Heart left ventricle (tissue), 16 donors: ENCODE measurements at places on chromosomes 6 and 20.

GRCh38 chr20:2022163-2022562, 28.3 kb upstream of the PDYN start:
- DNase-seq = no peak

GRCh38 chr20:12093057-12093796, 175.5 kb downstream of the BTBD3 start:
- no peak for DNase-seq

GRCh38 chr6:90431576-90431975, 134.9 kb upstream of the BACH2 start:
- DNase-seq = no peak

GRCh38 chr6:14390805-14391204, 273.2 kb downstream of the CD83 start:
- DNase-seq = no peak

DNA sequence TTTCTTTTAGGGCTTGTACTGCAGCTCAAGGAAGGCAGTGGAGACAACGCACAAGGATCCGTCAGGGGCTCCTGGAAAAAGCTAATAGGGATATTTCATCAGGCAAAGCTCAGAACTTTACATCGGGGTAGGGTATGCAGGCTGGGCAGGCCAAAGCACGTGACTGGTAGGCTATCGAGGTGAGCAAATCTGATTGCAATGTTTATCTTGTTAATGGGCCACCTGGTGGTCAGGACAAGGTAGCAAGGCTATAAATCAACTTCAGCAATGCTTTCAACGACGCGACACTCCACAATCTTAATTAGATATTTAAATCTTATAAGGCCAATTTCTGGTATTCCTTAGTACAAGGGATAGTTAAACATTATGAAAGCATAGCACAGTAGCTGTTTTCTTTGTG, 1302.8 kb upstream of the EYS start:
- no peak for DNase-seq

DNA sequence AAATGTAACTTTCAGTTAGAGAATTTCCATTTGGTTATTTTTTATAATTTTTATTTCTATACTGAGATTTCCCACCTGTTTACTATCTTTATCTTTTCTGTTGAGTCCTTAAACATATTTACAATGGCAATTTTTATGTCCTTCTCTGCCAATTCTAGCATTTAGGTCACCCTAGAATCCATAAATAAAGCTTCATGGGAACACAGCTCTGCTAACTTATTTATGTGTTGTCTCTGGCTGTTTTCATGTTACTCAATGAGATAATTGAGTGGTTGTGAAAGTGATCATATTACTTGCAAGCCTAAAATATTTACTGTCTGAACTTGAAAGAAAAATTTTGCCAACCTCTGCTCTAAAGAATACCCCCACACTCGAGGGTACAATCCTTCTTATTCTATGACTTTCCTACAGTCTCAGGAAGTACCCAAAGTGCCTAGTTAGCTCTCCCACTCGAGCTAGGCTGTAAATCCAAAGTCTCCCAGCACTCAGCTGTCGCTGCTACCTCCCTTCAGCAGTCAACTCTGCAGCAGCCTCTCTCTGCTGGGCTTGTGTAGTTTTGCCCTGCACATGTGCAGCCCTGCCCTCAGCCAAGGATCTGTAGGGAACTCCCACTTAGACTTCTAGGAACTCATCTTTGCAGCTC, 53.5 kb upstream of the GCLC start:
- DNase-seq = no peak
